Lower lobe of right lung (tissue), 2 donors: ENCODE measurements at places on chromosomes 2 and 18. TPM values are rescaled to one million over a fixed set of nuclear protein-coding genes. Genes with fewer than 3 reads are reported as not detected.

Gene ADCYAP1
- 0.32 TPM for total RNA-seq

Gene AKAIN1
- not detected for total RNA-seq

Gene RESP18
- total RNA-seq: not detected

Gene DHRS9
- total RNA-seq: 6.1 TPM

Gene MOGAT1
- total RNA-seq: 3.2 TPM

- H3K4me1 ChIP-seq: peaks cover 24% of the 10 kb centered on the region
- H3K36me3 ChIP-seq: peaks cover 11% of the 10 kb centered on the region
- H3K27me3 ChIP-seq: no peaks in the 10 kb centered on the region
- DNase-seq: no peak
Measured at GRCh38 chr2:95122197-95122551, 566 bp upstream of the MRPS5 start.

GRCh38 chr2:44840503-44840850 is 101.0 kb upstream of the SIX3 start:
- no peak for DNase-seq
- H3K27me3 ChIP-seq: no peaks in the 10 kb centered on the region
- no peaks in the 10 kb centered on the region for H3K36me3 ChIP-seq
- H3K27ac ChIP-seq: no peak overlapping the region
- H3K4me3 ChIP-seq: no peak overlapping the region

- H3K4me1 ChIP-seq: no peaks in the 10 kb centered on the region
- no peak overlapping the region for H3K4me3 ChIP-seq
- no peaks in the 10 kb centered on the region for H3K36me3 ChIP-seq
Measured at GRCh38 chr2:211879323-211879722, 659.3 kb downstream of the ERBB4 start.

DNA sequence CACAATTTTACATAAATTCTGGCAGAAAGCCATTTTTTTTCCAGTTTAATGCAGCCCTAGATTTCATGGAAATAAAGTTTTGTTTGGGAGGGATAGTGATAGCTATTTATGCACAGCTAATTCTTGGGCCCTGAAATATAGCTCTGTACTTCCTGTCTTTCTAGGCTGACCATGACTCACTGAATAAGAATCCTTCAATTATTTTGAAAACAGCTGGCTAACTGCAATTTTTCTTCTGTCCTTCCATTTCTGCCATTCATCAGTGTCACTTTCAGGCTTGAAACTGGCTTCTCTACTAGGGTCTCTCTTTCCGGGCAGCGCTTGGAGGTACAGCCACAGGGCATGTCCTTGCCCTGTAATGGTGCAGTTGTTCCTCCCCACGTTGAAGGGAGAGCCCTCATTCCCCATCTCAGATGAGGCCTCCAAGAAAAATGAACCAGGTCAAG is 97.1 kb upstream of the TMEM178A start:
- no peak for DNase-seq
- peaks cover 22% of the 10 kb centered on the region for H3K4me1 ChIP-seq
- H3K27me3 ChIP-seq: no peaks in the 10 kb centered on the region
- H3K4me3 ChIP-seq: no peak overlapping the region

GRCh38 chr2:9985531-9986328 is 34.2 kb downstream of the GRHL1 start:
- no peak for DNase-seq
- H3K36me3 ChIP-seq: no peaks in the 10 kb centered on the region
- H3K27me3 ChIP-seq: no peaks in the 10 kb centered on the region
- no peak overlapping the region for H3K4me3 ChIP-seq
- H3K27ac ChIP-seq: no peak overlapping the region

DNA sequence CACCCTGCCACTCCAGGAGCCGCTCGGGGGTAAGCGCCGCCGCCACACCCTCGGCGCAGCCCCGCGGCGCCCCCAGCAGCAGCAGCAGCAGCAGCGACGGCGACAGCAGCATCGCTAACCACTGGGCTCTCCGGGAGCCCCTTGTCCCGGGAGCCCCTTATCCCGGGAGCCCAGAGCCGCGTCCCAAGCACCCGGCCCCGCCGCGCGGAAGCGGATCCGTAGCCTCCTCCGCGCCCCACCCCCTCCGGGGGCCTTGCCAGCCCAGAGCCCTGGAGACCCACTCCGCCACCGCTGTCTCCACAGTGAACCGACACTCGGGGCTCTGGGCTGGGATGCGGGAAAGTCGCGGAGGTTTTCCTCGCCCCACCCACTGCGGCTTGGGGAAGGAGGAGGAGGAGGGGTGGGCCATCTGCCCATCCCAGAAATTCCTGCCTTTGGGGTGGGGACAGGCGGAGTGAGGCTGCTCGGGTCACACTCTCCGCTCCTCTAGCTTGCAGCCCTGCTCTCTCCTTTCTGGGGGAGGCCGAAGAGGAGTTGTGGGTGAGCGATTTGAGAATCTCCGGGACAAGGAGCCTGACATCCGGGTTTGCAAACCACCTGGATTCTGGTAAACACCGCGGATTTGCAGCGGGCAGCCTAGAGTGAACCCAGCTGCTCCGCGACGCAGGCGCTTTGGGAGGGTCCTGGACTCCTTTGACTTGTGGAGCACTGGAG is at the start of gene PLA2R1:
Gene PLA2R1 (minus strand): TSS at position 324 of the 714 bp plus-strand sequence. CDS start 212 bp downstream, at position 112.
- peaks cover 27% of the 10 kb centered on the region for H3K27me3 ChIP-seq
- no peaks in the 10 kb centered on the region for H3K36me3 ChIP-seq
- peak within 1 kb of the TSS; percentile 69 for H3K4me3 ChIP-seq

DNA sequence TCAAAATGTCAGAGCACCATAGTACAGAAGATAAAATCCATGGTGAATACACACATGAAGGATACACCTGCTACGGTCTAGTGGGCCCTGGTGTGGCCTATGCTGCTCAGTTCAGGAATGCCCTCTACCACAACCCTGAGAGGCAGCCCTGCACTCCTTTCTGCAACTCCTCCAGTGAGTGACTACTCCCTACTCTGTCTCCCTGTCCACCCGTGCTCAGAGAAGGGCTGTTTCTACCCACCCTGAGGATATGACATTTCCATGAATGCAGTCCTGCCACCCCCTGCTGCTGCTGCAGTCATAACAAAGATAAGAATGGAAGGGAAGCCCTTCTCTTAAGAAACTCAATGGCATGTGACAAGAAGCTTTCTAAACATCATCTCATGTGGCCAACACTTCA is 137.0 kb downstream of the EN1 start:
- no peaks in the 10 kb centered on the region for H3K27me3 ChIP-seq
- no peaks in the 10 kb centered on the region for H3K36me3 ChIP-seq
- H3K4me3 ChIP-seq: no peak overlapping the region
- no peak overlapping the region for H3K27ac ChIP-seq
- no peak for DNase-seq

- no peaks in the 10 kb centered on the region for H3K36me3 ChIP-seq
- no peaks in the 10 kb centered on the region for H3K4me1 ChIP-seq
- H3K27me3 ChIP-seq: no peaks in the 10 kb centered on the region
- no peak for DNase-seq
Measured at GRCh38 chr2:193187816-193188215, 993.1 kb upstream of the TMEFF2 start.

DNA sequence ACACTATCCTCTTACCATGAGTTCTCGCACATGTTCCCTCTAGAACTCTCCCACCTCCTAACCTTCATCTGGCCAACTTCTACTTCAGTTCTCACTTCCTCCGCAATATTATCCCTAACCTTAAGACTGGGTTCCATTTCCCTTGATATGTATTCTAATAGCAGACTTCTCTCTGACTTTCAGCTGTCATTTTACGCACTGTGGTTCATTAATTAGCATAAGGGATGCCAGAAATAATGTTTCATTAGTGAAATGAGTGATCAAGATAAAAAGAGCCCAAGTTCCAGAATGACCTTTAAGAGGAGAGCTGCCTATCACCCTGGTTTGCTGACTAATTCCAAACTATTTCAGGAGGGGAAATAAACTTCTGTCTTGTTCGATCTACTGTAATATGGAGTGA is 108.6 kb upstream of the CCDC150 start:
- H3K4me1 ChIP-seq: no peaks in the 10 kb centered on the region
- DNase-seq: no peak
- no peaks in the 10 kb centered on the region for H3K27me3 ChIP-seq
- no peaks in the 10 kb centered on the region for H3K36me3 ChIP-seq
